ENCODE measurements at places on chromosomes 1 and 21.

DNA sequence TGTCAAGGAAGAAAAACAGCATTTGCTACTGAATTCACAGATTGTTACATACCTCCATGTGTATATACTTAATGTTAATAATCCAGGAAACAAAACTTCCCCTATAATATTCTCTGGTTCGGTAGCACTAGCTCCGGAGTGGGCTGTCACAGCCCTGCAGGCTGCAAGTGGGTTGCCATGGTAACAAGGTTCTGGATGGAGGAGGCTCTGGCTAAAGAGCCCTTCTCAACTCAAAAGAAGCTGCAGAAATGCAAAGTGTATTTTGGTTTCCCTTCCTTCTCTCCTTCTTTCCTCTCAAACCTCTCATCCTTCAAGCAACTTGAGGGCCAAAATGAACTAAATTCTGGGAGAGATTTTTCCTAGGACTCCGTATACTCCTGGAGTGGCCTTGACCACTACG lies 45.2 kb downstream of the ASTN1 start:
- no peak for DNase-seq

DNA sequence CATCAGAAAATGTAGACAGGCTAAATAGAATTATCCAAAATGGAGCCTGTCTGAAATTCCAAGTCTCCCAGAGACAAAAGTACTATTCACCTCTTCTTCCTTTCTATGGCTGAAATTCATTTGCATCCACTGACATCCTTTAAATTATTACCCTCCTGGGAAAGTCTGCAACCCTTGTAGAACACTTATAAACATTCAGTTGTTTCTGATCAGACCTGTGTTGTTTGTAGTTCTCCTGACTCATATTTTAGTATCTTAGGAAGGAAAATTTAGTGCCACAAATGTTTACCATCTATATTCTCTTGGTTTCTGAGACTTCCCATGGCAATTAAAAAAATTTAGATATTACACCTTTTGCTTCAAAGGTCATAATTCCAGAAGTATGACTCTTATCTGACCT lies 69.6 kb upstream of the C1orf105 start:
- no peak for DNase-seq

DNA sequence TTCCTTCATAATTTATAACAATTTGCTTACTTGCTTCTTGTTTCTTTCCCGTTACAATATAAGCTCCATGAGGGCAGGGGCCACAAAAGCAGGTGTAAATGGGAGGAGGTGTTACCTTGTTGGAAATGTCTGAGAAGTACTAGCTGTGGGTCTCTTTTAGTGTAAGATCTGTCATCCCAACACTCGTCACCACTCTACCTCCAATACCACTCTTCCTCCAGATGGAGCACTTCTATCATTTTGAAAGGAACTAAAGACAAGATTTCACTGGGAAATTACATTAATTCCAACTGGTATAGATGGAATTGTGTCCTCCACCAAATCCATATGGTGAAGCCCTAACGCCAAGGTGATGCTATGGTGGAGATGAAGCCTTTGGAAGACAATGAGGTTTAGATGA lies 53.0 kb upstream of the CPLANE2 start:
- DNase-seq, result no peak

DNA sequence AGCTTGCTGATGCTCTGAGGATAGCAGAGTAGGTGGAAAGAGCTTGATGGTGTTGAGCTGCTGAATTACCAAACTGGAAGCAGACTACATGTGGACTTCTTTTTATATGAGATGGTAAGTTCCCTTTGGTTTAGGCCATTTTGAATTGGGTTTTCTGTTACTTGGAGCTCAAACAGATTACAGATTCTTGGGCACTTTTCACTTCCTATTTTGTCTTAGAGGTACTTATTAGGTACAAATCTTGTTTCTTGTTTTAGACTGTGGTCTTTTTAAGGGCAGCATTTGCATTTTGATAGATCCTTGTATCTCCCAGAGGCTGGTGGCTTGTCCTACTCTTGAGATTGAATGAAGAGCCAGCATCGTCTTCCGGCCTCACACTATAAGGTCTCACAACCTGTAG lies 70.2 kb downstream of the GADD45A start:
- DNase-seq, result no peak

- no peak for DNase-seq
Observed at GRCh38 chr1:174189428-174190062, 30.2 kb downstream of the RABGAP1L start.

- no peak for DNase-seq
Observed at GRCh38 chr21:14356746-14357145, 26.2 kb downstream of the HSPA13 start.

DNA sequence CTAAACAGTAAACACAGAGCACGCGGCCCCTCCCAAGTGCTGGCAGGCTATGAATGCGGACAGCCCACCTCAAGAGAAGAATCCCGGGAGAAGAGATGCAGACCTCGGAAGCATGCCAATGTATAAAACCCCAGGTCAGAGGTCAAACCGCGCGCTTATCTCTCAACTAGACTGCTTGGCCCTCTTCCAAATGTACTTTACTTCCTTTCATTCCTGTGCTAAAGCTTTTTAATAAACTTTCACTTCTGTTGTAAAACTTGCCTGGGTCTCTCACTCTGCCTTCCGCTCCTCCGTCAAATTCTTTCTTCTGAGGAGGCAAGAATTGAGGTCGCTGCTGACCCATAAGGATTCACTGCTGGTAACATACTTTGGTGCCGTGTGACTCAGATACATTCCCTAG lies 216.0 kb downstream of the S1PR1 start:
- DNase-seq, result no peak

DNA sequence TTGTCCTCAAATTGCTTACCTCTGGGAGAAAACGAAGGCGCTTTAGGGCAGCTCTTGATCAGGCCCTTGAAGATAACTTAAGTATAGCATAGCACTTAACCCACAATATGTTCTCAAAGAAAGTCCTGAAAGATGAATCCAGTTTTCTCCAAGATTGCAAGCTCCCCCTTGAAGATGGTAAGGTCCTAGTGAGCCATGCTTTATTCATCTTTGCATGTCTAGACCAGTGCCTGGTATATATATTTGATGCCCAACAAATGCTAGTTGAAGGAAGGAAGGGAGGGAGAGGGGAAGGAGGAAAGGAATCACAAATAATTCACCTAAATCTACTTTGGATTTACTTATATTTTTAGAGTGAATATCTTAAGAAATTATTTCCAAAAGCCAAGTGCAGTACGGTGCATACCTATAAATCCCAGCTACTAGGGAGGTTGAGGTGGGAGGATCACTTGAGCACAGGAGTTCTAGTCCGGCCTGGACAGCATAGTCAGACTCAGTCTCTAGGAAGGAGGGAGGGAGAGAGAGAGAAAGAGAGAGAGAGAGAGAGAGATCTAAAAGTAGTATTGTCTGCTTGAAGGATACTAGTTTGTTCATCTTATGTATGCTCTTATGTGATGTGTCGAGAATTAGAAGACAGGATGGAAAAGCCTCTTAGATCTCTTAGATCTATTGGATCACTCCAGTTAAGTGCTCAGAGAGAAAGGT lies 25.0 kb downstream of the PBX1 start:
- no peak for DNase-seq

DNA sequence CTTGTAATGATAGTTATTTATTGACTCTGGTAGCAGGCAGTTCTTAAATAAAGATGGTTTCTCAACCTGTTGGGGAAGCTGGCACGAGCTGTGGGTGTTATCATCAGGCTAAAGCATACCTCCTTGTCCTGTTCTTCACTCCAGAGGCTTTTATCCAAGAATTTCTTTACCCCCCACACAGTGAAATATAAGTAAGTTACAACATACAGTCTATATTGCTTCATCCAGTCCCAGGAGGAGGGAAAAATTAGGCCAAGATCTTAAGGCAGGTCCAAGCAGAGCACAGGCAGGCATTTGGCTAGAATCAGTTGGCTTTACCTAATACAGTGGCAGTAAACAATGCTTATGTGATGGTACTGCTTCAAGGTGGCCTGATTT lies 6.3 kb downstream of the TMEM81 start:
- no peak for DNase-seq

GRCh38 chr21:30305136-30305535 lies 15.0 kb downstream of the KRTAP26-1 start:
- DNase-seq, result no peak

DNA sequence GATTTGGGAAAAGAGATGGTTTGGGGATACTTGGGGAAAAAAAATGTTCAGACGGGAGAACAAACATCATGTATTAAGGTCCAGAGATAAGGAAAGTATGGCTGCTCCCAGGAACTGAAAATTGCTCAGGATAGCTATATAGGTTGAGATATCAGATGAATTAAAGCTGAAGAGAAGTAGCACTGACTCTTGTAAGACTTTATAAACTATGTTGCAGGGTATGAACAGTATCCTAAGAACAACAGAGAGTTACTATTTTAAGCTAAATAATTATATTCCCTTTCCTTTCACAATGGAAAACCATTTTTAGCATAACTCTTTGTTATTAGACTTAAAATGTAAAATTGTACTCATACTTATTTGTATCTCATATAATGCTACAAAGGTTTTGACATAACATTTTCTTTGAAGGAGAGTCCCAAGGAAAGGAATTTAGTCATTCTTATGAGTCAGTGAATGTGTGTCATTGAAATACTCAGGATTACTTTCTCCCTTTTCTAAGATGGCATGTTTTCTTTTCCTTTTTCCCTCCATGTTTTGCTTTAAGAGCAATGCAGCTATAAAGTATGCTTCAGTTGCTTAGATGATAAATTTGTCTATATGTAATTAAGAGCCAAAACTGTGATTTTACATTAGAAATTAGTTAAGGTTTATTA lies 139.4 kb upstream of the KIAA1614 start:
- no peak for DNase-seq

DNA sequence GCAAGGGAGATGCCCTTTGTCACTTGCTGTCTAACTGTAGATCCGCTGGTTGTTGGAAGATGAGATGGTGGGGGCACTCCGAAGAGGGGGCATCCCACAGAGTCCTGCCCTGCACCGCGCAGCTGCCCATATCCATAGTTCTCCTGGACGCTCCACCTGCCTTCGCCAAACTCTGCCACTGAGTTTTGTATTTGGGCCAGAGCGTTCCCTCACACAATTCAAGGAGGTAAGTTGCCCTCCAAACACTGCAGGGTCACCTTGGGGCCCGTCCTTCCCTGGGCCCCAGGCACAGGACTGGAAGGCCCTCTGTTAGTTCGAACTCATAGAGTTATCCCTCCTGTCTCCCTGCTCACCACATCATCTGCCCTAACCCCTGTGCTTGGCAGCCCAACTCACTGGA lies 22.1 kb downstream of the HYI start:
- no peak for DNase-seq

DNA sequence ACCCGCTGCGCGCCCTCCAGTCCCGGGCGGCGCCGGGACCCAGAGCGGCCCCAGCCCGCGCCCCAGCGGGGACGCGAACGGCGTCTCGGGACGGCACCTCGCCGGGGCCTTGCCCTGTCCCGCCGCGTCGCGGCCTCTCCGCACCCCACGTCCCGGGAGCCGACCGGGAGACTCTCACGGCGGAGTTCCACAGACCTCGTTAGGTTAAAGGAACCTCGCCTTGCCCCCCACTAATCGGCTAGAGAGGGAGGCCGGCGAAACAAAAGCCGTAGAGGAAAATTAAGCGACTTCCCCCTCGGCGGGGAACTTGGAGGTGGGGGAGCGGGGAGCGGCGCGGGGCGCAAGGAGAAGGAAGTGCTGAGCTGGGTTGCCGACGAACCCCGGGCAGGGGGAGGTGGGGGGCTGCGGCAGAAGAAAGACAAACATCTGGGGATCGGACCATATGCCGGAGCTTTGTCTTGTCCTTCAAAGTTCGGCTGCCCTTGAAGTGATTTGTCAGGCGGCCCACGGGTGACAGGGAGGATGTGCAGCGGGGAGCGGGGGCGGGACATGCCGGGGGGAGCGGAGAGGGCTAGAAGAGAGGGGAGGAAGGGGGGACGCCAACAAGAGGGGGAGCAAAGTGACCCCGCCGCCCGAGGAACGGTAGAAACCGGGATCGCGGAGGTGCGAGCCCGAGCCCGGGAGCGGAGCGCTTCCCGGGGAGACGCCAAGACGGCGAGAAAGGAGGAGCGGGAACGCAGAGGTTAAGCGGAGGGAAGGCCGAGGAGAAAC lies 120.0 kb upstream of the RRP15 start:
- no peak for DNase-seq

DNA sequence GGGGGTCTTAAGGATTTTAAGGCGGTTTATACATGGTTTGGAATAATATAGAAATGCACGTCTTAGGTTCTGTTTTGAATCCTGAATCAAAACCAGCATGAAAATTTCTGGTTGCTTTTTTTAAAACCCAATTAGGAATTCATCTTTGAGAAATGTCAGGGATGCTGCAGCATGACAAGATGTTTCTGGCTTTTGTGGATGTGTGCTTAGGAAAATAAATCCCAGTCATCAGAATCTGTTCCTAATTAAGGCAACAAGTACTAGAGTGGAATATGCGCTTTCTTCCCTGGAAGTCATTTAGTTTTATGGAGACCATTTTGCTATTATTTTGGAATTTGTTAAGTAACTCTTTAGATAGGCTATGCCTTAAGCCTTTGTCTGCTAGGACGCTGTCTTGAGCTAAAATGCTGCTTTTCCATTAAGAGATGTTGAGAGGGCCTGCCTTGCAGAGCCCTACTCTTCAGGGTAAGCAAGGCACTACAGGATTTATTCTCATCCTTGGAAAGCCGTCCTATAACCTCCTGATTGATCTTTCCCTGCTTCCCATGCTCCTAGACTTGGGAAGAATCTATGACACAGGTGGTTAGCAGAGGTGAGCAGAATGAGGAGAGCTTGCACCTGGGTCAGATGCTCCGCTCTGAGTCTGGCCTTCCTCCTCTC lies 332.8 kb downstream of the DISC1 start:
- DNase-seq, result no peak

DNA sequence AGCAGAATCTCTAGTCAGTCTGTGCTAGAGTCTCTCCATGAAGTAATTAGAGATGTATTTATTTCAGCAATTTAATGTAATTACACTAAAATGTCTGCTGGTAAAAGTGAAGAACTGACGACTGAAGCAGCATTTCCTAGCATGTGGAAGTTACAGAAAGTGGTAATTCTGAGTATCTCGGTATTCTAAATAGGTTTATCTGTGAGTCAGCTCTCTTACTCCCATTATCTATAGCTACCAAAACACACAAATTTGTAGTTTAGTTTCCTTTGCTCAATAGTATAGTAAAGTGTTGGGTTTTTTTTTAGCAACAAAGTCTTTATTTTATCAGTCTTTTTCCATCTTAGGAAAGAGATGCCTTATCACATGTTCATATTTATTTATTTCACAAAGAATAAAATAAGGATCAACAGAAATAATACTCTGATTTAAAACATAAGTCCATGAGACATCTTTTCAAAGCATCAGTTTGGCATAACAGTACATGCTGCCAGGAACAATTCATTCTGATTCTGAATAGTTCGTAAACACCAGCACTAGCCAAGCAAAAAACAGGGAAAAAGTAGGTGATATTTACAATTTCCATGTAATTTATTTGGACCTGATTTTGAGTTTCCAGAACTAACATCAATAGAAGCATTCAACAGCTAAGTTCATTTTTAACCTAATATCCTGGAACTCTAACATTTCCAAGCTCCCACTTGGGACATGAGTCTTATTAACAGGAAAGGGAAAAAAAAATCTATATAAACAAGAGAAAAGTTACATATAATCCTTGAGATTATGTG lies 76.3 kb downstream of the KCNT2 start:
- no peak for DNase-seq

DNA sequence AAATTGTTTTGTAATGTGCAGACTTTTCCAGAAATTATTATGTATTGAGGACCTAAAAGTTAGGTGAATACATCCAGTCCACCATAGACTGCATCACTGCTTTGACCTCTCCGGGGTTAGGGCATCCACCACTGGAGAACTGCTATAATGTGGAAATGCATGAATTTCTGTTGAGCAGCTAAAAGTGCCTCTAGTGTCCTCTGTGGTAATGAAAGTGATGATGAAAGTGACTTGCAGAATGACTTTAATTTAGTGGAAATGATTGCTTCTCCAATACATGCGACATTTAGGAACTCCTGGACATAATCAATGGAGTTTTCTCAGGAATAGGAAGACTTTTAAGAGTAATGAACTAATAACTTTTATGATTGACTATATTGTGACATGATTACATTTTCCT lies 170.8 kb downstream of the LBR start:
- DNase-seq, result no peak
